ENCODE measurements at places on chromosomes 1 and 21. TPM values are rescaled to one million over a fixed set of nuclear protein-coding genes. Genes with fewer than 3 reads are reported as not detected.
A peak's percentile ranks its signal among the peaks of the same experiment; 100 is the strongest.

- DNase-seq: no peak
These were observed 229.6 kb upstream of the PLD5 start for GRCh38 chr1:242754125-242754524.

GRCh38 chr1:91769742-91770141 lies 116.2 kb downstream of the TGFBR3 start:
- no peak for DNase-seq

GBP5 gene
- total RNA-seq: 0.03 TPM

DNA sequence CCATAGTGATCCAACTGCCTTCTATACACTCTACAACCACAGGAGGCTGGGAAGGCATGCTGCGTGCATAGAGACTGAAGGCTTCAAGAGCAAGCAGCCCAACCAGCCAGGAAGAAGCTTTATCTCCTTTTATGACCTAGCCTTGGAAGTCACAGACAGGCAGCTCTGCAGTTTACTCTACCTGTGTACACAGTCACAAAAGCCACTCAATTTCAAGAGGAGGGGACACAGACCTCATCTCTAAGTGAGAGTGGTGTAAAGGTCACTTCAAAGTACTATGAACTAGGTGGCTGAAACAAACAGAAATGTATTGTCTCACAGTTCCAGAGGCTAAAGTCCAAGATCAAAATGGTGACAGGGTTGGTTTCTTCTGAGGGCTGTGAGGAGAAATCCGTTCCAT lies 69.6 kb upstream of the GJB5 start:
- peak; percentile 57 for DNase-seq

PTPRC gene
- total RNA-seq: not detected

RGS8 gene
- not detected for total RNA-seq

DNA sequence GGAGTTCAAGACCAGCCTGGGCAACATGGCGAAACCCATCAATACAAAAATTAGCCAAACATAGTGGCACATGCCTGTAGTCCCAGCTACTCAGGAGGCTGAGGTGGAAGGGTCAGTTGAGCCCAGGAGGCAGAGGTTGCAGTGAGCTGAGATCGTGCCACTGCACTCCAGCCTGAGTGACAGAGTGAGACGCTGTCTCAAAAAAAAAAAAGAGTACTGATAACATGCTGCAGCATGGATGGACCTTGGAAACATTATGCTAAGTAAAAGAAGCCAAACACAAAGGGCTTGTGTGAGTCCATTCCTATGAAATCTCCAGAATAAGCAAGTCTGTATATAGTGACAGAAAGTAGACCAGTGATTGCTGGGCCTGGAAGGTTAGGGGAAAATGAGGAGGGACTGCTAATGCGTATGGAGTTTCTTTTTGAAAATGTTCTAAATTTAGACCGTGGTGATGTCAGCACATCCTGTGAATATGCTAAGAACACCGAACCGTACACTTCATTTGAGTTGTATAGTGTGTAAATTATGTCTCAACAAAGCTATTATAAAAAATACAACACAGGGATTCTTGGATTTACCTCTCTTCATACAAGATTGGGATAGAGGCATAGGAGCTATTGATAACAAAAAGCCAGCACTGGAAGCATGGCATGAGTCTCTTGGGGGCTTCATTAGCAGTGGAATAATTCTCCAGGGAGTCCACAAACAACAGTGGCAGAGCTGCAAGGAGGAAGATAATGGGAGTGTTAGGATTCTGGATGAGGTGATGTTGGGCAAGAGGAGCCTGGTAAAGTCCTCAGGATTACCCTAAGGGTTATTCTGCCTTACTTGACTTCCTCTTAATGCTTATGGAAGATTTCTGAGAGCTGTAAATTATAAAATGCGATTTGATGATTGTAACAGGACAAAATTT lies 73.5 kb downstream of the TTC3 start:
- DNase-seq: no peak

DNA sequence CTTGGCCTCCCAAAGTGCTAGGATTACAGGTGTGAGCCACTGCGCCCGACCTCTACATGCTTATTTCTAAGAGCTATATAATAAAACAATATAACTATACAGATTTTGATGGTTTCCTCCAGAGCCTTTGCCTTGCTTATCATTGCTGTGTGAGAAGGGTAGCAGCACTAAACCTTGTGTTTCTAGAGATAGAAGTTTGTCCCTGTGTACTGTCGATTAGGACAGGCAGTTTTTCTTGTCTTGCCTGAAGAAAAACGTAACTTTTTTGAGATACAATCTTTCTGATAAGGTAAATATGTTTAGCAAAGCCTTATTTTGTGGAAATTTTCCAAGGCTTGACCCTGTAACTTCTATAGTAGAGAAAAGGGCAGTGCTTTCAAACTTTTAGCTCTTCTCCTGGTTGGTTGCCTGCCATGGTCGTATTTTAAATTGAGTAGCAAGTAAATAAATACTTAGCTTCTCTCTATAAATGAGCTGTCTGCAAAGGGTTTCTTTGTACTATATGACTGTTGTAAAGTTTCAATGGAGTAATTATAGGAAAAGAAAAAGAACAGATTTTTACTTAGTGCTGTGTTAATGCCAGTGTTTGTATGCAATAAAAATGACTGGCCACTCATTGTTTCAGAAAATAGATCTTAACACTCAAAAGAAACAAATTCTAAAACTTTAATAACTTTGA lies 86.4 kb upstream of the CACYBP start:
- DNase-seq: no peak

- DNase-seq: no peak
These were observed 288.5 kb upstream of the RUNX1 start for GRCh38 chr21:35337573-35337972.

GRCh38 chr1:243938208-243938607 lies 88.2 kb upstream of the AKT3 start:
- no peak for DNase-seq

DNA sequence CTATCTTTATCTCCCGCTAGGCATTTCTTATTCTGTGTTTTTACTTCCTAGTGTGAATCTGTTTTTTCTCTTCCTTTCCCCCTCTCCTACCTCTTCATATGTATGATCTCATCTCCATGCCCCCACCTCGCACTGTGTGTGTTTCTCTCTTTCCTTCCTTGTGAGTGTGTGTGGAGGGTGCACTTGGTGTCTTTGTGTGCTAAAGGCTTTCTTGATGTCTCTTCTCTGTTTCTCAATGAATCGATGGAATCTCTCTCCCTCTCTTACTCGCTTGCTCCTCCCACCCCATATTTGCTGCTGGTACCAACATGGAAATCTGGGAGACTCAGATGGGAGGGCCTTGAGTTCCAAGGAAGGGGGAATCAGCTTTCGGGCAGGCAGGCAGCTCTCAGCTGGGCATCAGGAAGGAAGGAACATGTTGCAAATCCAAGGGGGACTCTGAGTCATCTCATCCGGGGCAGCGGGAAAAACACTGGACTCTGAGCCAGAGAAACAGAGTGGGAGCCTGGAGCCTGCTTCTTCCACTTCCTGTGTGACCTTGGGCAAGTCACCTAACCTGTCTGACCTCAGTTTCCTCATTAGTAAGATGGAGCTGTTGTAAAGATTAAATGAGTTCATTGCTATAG lies 147.5 kb downstream of the PTPRU start:
- no peak for DNase-seq

- DNase-seq: no peak
These were observed 38.8 kb downstream of the FRRS1 start for GRCh38 chr1:99727575-99728185.

- DNase-seq: no peak
These were observed 64.1 kb downstream of the BACE2 start for GRCh38 chr21:41232013-41232412.

DNA sequence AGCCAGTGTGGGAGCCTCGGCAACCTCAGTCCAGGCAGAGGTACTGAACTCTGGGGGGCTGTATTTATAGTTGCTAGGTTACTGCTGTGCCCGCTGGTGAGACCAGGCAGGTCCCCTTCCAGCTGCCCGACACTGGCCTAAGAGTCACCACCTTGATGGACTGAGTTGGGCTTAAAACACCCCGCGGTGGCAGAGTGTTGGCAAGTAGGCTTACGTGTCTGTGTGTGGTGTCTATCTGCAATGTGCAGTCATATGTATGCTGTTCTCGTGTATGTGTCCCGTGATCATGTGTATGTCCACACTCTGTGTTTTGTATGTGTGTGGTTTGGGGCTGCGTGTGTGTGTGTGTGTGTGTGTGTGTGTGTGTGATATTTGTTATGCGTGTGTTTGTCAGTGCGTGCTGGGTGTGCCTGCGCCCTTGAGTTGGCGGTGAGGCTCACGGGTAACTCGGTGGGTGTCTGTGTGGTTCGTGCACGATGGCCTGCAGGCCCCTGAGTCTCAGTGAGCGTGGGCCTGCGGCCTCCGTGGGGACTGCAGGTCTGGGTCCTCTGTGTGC lies 65.5 kb downstream of the MEF2D start:
- DNase-seq: no peak

DNA sequence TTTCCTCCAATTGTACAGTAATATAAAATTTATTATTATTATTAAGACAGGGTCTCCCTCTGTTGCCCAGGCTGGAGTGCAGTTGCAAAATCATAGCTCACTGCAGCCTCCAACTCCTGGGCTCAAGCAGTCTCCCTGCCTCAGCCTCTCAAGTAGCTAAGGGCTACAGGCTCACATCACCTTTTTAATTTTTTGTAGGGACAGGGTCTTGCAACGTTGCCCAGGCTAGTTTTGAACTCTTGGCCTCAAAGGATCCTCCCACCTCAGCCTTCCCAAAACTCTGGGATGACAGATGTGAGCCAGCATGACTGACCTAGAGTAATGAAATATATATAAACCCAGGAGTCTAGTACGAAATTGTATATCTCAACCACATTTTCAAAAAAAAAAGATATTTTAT lies 49.2 kb downstream of the B3GALNT2 start:
- DNase-seq: no peak

ACP6 gene
- 38.7 TPM for total RNA-seq

DNA sequence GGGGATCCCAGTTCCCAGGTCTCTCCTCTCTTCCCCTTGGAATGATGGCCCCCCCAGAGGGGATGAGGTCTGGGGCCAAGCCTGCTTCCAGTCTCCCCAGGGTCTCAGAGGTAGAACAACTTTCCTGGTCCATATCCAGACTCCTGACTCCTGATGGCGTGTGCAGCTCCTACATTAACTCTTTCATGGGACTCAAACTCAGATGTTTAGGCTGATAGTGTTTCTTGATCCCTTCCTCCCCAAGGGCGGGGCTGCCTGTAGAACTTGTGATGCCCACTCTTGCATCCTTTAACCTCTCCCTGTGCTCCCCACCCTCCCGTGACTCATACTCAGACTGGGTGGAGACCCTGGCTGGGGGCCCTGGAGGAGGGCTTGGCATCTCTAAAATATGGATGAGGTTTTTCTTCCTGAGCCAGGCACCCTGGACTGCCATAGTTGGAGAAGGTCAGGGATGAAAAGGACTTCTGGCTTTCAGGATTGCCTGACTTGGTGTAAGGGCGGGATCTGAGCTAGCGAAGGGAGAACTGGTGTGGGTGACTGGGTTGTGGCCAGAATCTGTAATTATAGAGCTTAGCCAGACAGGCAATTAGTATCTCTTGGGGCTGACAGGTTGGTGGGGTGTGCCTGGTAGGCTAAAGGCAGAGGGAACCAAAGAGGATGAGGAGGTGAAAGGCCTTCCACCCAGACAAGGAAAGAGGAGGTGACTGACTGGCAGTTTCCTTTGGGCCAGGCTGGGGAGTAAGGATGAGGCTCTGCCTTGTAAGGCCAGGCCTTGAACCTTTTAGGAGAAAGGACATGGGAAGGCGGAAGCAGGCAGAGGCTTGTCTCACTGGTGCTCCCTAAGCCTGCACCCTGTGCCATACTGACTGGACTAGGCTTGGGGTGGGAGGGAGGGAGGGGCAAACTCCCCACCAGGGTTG lies 1.5 kb downstream of the ATP8B2 start:
- DNase-seq: peak; percentile 28
